IPS DF 19.7 (cell line): ENCODE measurements at places on chromosomes 16 and 17.

DNA sequence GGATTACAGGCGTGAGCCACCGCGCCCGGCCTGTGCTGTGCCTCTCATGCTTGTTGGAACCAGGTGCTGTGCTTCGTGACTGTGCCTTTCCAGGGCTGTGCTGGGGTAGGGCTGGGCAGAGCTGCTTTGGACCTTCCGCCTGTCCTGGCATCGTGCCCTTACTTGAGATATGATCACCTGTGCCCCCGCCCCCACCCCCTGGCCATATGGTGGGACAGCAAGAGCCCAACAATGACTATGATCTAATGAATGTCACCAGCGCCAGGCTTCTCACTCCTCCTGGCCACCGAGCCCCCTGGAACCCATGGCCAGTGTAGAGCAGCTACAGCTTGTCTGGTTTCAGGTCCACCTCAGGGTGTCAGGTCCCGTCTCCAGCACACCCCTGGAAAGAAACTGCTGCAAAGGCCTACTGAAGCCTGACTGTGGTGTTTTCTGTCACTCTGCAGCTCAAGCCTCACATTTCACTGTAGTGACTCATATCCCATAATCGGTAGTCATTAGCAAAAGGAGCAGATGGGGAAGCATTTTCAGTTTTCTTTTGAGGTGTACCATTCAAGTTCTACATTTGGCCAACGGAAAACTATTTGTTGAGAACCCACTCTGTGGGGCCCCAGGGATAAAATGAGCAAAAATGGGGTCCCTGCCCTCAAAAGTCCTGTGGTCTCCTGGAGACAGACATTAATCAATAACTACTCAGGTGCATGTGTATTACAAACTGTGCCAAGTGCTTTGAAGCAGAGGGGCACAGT is 22.1 kb downstream of the FCSK start:
- DNase-seq = no peak

GRCh38 chr17:57872536-57872935 is 22.7 kb upstream of the MRPS23 start:
- no peak for DNase-seq

- DNase-seq = no peak
These were observed 58.3 kb downstream of the CCT6B start for GRCh38 chr17:34902831-34903547.

- no peak for DNase-seq
These were observed 24.1 kb upstream of the IL21R start for GRCh38 chr16:27377666-27378485.

- no peak for DNase-seq
These were observed 12.2 kb upstream of the CBFA2T3 start for GRCh38 chr16:88988980-88989811.
